Activated naive CD8-positive, alpha-beta T cell treated with anti-CD3 and anti-CD28 coated beads for 36 hours (primary cell): ENCODE measurements at places on chromosomes 4 and X.

GRCh38 chrX:22105231-22105630, 73.1 kb downstream of the PHEX start:
- no peak for DNase-seq

DNA sequence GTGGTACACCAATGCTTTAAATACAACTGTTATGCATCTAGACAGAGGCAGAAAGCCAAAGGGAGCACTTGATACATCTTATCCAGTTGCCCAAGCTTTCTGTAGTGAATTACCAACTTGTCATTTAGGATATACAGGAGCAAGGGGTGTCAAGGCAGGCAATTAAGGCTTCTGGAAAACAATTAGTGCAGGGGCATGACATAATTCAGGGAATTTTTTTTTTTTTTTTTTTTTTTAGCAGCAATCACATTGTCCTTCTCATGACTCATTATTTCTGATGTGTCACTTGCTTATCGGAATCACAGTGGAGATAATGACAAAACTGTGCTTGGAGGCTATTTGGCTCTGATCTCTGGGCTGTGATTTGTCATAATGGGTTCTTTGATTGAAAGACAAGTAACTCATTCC, 259.5 kb downstream of the ARHGAP24 start:
- DNase-seq = no peak

- DNase-seq = peak; percentile 59
These were observed 219.6 kb downstream of the PTTG2 start for GRCh38 chr4:38179690-38180377.

DNA sequence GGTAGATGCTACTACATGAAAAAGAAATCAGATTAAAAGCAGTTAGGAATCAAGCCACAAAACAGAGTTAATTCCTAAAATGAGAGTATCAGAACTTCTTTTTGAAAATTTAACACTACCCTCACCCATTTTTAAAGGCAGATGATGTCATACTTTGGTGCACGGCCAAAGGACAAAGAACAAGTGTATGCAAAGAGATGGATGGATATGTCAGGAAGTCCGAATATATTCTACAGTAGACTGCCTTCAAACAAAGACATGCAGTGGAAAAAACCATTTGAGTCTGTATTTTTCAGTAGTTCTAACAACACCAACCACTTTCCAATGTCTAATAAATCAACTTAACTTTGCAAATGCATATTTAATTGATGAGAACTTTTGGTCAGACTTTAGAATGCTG, 2.2 kb downstream of the AIFM1 start:
- no peak for DNase-seq

- DNase-seq = peak; percentile 22
These were observed 484.2 kb downstream of the BCOR start for GRCh38 chrX:39613482-39613995.

GRCh38 chr4:105808750-105809041, 86.6 kb upstream of the NPNT start:
- no peak for DNase-seq

- no peak for DNase-seq
These were observed 12.5 kb downstream of the GRXCR1 start for GRCh38 chr4:42904986-42905385.

- peak; percentile 12 for DNase-seq
These were observed 220.1 kb upstream of the STK26 start for GRCh38 chrX:131802836-131803626.

DNA sequence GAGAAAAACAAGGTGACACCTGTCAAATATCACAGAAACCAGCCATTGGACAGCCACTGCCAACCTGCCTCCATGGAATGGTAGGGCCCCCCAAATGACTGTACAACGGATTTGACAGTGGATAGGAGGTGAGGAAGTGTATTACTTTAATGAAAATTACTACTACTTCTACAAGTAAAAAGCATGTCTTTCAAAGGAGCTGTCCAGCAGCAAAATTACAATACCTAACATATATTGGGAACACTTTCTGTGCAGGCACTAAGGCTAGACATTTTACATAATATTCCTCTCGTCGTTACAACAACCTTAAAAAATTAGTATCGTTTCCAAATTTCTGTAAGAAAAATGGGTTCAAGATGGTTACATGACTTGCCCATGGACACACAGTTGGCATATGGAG, 14.9 kb downstream of the PPP3CA start:
- no peak for DNase-seq

DNA sequence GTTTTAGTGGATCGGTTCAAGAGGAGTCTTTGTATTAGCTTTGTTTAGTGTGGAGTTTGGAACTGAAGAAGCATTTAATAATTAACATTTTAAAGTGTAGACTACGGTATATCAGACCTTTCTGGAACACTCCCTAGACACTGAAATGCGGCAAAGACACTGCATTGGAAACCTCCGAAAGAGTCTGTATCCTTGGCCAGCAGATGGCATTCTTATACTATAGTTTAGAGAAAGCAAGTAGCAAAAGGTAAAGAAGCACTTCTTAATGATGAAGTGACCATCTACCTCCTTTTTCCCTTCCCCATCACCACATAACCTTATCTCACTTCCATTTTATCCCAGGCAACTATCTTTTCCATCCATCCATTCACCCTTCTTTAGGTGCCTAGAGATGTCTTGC, 7.6 kb downstream of the FABP2 start:
- no peak for DNase-seq

- no peak for DNase-seq
These were observed 95.7 kb upstream of the FRMPD4 start for GRCh38 chrX:12042615-12043014.

DNA sequence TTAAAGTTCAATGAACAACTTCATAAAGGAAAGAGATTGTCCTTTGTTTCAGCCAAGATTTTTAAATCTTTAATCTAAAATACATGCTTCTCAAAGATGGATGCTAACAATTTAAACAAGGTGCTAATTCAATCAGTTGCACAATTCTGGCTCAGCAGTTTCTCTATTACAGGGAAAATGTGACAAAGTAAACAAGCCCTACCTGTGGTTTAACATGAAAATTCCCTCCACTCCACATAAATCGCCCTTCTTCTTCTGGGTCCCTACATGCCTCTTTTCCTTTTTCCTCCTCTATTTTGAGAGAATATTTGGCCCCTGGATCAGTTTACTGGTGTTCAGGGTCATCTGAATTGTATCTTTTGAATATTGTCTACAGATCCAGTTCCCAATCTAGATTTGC, 80.6 kb downstream of the FRYL start:
- no peak for DNase-seq

- no peak for DNase-seq
These were observed 15.0 kb downstream of the FNIP2 start for GRCh38 chr4:158783785-158784184.

DNA sequence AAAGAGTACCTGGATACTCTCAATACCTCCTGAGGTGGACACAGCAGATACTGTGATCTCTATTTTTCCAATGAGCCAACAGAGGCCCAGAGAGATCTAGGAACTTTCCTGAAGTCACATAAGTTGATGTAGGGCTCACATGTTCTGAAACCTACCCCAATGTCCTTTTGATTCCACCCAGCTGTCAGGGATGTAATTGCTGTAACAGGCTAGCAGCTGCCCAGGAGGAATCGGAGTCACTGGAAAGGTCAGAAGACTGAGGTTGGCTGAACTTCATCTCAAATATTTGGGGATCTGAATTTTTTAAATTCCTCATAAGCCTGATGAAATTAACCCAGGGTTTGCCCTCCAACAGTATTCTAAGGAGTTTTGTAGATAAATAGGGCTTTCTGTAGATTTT, 52.5 kb upstream of the PROM1 start:
- DNase-seq = no peak

DNA sequence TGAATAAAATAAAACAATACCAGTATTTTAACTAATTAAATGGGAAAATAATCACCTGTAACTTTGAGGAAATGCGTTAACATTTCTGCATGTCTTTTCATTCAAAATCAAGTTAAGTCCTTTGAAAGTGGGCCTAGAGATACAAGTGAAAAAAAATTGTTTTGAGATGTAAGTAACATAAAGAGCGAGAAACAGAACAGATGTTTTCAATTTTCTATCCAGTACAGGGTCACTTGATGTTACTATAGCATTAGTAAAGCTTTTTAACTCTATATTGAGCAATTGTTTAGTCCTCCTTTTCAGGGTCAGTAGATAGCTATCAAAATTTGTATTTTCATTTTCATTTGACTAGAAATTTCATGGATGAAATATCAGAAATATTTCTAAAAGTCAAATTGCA, 761.4 kb downstream of the CCSER1 start:
- DNase-seq = no peak

GRCh38 chrX:103776546-103776945, at the start of gene PLP1:
Gene PLP1 (plus strand): TSS chrX:103776840. CDS start chrX:103776996, 156 bp downstream.
- DNase-seq = no peak

DNA sequence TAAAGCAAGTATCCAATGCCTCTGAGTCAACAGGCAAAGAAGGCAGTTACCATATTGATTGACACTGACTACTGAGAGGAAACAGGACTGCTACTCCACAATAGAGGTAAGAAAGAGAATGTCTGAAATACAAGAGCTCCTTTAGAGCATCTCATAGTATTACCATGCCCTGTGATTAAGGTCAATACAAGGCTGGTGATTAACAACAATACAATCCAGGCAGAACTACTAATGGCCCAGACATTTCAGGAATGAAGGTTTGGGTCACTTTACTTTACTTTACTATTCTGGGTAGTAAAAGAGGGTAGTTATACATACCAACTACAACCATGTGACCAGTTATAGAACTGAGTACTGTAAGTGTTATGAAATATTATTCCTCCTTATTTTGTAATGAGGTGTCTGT, 44.5 kb downstream of the BRWD3 start:
- DNase-seq = no peak

GRCh38 chr4:14902342-14902741, 99.9 kb upstream of the CPEB2 start:
- DNase-seq = no peak

DNA sequence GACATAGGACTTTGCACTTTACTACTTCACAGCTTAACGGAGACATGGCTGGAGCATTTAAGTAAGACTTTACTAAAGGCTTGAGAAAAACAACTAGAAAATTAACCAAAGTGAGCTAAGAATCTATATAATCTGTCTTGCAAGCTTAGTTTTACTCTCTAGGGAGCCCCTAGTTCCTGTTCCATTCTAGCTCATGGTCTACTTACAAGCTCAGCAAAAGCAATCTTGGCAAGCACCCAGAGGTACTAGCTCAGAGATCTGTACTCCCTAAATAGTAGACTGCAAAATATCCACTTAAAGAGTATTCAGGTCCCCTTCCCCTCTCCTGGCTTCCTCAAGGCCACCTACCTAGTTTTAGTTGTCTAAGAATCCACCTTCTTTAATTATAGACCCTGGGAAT, 469.0 kb downstream of the IDS start:
- no peak for DNase-seq

GRCh38 chr4:137678796-137679195, 146.5 kb upstream of the PCDH18 start:
- no peak for DNase-seq

GRCh38 chr4:159075531-159075932, 27.3 kb upstream of the RAPGEF2 start:
- no peak for DNase-seq

DNA sequence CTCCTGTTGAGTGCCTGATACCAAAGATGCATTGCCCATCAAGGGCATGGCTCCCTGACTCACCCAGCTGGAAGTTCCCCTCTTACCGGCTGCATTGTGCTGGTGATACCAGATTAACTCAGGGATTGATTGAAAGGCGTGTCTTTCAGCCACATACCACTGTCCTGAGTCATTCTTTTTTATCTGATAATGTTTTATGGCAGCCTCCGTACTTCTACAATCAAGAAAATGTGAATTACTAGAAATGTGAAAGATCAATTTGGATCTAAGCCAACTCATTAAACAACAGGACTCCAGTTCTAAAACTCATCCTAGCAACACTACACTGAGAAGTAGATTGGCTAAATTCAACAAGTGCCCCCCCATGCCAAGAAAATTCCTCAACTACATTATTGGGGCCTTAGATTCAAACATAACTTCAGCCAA, 40.0 kb downstream of the TXK start:
- DNase-seq = peak; percentile 28

GRCh38 chr4:1728061-1728980, 7.0 kb downstream of the TACC3 start:
- DNase-seq = no peak

DNA sequence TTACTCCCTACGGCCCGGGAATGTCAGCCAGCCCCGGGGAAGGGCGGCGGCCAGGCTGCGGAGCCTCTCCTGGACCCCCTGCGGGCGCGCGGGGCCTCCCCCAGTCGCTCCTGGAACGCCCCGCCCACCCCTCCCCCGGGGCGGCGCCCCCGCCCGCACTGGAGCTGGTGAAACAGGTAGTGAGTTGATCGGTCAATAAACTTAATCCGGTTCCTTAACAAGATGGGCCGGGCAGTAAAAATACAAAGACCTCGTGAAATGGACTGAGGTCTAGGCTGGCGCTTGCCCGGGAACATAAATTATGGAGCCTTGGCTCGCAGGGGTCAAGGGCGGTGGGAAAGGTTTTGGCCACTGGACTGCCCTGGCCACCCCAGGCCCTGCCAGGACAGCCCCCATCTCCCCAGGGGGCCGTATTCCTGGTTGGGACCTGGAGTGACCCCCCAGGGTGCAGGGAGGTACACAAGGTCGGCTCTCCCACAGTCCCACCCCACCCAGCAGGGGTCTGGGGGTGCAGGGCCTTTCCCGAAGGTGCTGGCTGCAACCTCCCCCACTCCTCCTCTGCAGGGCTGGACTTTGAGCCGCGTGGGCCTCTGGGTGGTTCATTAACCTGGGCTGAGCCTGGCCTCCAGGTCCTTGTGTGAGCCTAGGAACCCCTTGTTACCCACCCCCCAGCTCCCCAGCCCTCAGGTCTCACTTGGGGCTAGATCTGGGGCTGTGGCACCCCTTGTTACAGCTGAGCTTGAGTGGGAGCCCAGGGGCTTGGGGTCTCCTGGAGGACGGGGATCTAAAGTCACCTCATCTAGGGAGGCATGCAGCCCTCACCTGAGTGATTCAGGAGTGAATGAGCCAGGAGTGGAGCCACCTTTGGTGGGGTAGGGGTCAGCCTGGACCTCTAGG, 2.5 kb downstream of the FGFR3 start:
- no peak for DNase-seq

- no peak for DNase-seq
These were observed 692.4 kb downstream of the FAT4 start for GRCh38 chr4:126007142-126007541.
